ENCODE measurements at places on chromosomes 12 and 14. TPM values are rescaled to one million over a fixed set of nuclear protein-coding genes. Genes with fewer than 3 reads are reported as not detected.

The SSPN gene
- 4.6 TPM for total RNA-seq

The LALBA gene
- not detected for total RNA-seq

The TUBA1A gene
- total RNA-seq: 114 TPM

DNA sequence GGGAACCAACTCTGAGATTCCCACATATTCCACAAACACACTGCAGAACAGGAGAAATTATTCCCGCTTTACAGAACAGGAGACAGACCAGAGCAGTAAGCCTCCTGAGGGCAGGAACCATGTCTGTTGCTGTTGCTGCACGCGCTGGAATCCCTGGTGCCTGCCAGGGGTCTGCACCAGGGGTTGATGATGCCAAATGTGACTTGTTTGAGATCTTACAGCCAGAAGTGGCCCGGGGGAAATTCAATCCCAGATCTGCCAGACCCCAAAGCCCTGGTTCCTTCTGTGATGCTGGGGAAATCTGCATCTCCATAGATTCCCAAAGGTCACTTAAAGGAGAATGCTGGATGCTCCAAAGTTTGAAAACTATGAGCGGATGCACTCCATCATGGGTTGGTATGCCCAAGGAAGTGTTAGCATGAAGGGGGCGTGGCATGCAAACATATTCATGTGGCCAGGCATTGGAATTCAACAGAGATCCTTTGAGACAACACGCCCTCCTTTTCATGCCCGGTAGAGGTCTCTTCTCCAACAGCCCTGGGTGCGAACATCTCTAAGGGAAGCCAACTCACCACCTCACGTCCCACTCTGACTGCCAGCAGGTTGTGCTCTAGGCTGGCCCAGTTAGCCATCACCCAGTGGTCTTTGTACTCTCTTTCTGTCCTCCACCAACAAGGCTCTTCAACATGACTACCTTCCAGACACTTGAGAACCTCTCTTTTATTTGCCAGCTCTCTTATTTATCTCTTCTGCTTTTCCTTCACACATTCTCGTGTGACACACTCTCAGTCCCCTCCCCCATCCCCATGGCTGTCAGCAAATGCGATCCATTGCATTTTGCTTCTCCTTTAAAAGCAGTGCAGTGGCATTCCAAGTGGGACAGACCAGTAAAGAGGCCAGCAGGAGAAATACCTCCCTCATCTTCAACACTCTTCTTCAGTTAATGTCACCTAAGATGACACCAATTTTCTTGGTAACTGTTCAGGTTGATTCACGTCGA is 131.3 kb downstream of the ZFP36L1 start:
- no peak for DNase-seq

DNA sequence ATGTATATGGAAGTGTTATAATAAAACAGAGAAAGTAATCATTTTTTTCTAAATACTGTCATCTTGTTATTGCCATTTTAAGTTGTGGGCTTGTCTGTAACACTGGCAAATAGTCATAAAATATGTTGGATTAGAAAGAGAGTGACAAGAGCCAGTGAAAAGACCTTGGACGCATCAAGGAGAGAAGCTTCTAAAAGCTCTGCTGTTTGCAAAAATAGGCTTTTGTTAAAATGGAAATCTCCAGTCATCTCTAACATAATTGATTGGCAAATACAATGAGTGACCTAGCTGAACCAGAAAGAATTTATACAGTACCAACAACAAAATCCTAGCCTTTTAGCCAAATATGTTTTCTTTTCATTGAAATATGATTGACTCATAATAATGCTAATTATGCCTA is 245.8 kb upstream of the RMST start:
- no peak for DNase-seq

DNA sequence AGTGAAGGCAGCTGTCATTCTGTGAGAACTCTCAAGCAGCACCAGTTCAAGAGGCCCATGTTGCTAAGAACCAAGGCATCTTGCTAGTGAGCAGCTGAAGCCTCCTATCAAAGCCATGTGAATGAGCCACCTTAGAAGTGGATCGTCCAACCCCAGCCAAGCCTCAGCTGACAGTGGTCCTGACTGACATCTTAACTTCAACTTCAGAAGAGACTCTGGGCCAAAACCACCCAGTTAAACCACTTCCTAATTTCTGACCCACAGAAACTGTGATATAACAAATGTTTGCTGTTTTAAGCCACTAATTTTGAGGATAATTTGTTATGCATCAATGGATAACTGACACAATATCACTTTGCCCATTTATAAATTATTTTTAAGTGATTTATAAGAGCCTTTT is 256.0 kb downstream of the RPAP3 start:
- DNase-seq: no peak

DNA sequence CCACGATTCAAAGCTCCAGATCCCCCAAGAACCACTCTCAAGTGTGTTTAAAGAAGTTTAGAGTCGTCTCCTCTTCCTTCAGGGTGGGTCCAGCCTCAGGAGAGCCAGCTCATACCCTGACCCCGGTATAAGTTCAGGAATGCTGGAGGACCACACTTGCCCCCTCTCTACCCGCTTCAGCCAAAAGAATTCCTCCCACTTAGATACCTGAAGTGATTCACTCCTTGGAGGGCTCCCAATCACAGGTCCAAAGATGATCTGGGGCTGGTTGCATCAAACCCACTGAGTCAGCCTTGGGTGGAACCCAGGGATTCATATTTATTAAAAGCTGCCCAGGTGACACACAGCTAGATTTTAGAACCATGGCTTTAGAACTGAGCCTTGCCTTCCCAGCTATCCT is 133.5 kb upstream of the PARP11 start:
- DNase-seq: no peak
